ENCODE measurements at places on chromosomes 5 and 9.

- DNase-seq: no peak
Measured at GRCh38 chr9:84759804-84760203, 90.3 kb downstream of the NTRK2 start.

- no peak for DNase-seq
Measured at GRCh38 chr9:15977438-15977837, 424.6 kb downstream of the CCDC171 start.

DNA sequence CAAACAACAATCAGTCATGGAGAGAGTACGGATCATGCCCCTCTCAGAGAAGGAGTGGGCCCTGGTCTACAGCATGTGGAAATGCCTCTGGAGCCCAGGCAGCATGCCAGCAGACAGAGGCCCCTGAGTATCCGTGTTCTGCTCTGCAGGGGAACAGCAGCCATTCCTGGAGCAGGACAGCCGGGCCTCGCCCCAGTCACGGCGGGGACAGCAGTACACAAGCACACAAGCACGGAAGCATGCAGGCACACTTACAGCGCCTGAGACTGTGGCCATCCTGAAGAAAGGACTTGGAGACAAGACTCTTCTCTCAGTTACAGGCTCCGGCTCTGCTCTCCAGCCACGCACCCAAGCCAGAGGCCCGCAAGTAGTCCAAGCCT lies 102.6 kb upstream of the ALDH1B1 start:
- DNase-seq: no peak

- DNase-seq: no peak
Measured at GRCh38 chr5:17177501-17178372, 39.7 kb upstream of the BASP1 start.

GRCh38 chr9:100099722-100100042 lies 639 bp downstream of the INVS start:
- DNase-seq: no peak

GRCh38 chr5:159951834-159952233 lies 35.6 kb downstream of the ADRA1B start:
- no peak for DNase-seq

DNA sequence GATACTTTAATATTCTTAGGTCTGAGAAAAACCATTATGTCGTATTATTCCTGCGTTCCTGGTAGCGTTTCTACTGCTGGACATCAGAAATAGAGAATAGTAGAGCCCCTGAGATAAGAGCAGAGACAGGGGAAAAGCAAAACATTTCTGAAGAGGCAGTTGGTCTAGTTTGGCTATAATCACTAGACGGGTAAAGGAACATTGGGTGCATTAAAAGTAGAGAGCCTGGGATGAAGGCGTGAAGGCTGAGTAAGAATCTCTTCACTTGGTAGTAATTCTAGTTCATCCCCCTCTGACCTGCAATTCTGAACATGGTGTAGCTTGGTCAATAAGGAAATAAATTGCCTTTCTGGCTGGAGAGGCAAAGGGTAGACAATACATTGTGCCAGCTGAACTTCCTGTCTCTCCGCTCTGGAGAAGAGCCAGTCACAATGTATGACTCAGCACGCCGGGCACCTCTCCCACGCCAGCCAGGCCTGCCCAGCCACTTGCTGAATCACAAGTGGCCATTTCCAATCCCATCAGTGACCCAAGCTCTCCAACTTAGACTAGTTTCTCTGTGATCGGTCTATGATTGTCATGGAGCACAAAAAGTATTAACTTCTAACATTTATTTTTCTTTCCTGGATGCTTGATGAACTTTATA lies 75.4 kb downstream of the STK32A start:
- no peak for DNase-seq

DNA sequence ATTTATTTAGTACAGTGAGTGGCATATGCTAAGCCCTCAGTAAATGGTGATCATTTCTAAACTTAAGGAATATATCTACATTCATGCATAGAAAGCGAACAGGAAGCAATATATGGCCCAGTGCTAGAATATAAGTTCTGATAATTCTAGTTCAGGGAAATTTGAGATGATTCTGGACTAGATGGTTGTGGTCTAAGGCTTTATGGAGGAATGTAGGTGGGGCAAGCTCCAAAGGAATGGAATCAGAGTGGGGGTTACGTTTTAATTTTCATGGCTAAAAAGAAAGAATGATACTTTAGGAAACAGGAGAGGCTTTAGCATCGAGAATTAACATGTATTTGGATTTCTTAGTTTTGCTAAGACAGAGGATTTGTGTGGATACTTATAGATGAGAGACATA lies 56.1 kb downstream of the MTREX start:
- no peak for DNase-seq

GRCh38 chr5:18023275-18023674 lies 389.0 kb downstream of the TAF11L14 start:
- no peak for DNase-seq

- DNase-seq: no peak
Measured at GRCh38 chr5:30802961-30803705, 390.4 kb upstream of the CDH6 start.

- DNase-seq: no peak
Measured at GRCh38 chr5:134174841-134175839, 1.6 kb downstream of the SKP1 start.

DNA sequence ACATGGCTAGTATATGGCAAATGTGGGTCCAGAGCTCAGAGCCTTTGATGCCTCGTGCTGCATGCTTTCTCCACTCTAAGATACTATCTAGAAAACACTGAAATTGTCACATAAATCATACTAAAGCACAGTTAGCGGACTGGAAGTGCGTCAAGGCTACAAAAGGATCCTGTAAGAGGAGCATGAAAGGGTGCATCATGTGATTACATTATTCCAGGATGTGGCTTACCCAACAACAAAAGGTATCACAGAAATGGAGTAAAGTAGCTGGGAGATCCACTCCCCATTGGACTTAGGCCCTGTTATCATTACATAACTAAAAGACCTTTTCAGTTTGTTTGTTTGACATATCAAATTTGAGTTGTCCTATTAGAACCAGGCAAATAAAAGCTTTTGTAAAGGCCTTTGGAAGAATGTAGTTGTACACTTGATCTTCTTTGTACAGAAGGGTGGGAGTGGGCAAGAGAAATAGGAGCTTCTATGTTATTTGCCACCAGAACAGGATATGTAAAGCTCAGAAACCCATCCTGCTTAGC lies 6.9 kb downstream of the SLC31A1 start:
- no peak for DNase-seq

DNA sequence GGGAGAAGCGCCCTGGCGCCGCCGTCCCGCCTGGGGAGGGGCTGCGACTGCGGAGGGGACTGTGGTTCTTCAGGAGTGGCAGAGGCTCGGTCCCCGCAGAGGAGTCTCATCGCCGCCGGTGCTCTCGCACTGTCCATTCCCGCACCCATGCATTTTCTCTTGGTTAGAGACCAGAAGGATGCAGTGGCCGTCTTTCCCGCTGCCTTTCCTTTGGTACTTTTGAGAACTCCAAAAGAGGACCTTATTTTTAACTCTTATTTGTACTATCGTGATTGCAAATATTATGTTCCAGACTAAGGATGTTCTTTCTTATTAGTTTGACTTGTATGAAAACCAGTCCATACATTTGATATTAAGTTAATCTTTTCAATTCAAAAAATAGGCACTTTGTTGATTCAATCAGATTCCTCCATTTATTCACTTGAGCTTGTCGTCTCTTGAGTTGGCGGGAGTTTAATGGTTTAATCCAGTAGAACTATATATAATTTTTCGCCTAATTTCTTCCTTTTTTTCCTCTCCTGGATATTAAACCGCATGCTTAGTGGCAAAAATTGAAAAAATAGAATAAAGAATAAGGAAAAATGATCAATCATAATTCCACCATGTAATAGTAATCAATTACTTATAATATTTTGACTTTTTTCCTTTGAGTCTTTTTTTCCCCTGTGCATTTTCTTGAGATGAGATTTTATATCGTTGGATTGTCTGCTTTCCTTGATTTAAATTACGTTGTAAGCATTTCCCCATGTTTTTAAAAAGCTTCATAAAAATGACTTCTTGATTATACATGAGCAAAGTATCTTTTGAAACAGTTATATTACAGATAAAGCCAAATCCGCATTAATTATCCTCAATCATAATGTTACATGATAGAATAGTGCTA lies 861 bp downstream of the ZFYVE16 start:
- DNase-seq: peak; percentile 19

GRCh38 chr5:154517181-154517580 lies 39.2 kb upstream of the HAND1 start:
- no peak for DNase-seq

DNA sequence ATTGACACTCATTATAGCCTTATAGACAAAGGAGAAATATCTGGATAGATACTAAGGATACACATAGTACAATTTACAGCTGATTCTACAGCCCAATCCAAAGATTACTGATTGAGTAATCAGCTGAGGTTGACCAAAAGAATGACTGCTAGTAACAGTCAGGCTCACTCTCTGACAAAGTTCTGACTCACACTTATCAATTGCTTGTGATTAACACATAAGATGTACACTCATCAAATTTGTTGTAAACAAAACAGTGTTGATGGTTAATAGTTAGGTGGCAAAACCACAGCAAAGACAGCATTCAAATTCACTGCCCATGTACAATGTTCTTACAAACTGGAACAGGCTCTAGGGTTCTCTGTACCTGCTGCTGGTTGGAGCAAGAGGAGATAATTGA lies 422.7 kb downstream of the TLE1 start:
- no peak for DNase-seq

DNA sequence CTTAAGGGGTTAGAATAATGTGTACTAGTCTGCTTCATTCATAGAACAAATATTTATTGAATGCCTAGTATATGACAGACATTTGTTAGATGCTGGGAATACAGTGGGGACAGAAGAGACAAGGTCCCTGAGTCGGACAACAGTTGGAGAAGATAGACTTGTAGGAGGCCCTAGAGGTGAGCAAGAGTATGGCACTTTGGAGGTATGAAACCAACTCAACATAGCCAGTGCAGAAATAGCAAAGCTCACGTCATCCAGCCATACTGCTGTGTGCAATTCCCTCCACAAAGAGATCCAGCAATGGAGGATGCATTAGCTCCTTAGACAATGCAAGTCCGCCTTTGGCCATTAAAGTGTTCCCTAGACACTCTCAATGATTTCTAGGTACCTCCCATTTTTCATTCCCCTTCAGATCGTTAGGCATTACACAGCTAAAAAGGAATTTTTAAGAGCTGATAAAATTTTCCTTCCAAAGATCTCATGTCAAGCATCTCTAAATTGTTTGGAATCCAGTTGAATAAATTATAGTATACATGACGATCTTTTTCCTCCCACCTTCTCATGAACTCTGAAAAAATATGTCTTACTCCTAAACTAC lies 1949.6 kb upstream of the WWC1 start:
- DNase-seq: no peak

GRCh38 chr5:154577416-154577815 lies 99.4 kb upstream of the HAND1 start:
- DNase-seq: no peak

DNA sequence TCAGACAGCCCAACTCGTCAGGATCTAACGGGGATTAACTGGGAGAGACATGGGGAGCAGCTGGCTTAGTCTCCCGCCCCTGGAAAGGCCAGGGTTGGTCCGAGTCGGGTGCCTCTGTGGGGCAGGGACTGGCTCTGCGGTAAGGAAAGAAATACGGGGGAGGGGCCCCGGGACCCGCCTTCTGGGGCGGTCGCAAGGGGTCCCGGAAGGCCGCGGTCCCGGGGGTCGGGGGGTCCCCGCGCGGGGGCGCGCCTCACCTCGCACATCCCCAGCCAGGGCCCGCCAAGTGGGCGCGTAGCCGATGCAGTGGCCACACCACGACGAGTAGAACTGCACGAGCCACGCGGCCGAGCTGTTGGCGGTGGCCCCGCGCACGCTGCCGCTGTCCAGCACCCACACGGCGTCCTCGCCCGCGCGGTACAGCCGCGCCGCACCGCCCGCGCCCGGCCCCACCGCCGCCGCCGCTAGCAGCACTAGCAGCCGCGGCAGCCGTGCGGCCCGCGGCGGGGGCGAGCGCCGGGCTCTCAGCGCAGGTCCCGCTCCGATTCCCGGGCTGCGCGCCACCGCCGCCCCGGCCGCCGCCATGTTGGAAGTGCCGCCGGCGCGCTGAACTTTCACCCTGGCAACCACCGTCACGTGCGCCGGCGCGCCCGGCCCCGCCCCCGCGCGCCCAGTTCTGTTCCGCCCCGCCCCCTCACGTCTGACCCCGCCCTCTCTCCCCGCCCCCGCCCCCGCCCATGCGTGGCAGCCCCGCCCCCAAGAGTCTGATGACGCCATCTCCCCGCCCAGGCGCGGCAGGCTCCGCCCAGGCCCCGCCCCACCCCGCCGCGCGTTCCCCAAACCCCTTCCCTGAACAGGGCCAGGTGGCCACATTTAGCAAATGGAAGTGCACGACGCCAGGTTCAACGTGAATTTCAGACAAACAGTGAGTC lies at the start of gene QSOX2:
Gene QSOX2 (minus strand): TSS at position 594 of the 932 bp plus-strand sequence. CDS start 9 bp downstream, at position 585.
- peak; percentile 73 for DNase-seq

DNA sequence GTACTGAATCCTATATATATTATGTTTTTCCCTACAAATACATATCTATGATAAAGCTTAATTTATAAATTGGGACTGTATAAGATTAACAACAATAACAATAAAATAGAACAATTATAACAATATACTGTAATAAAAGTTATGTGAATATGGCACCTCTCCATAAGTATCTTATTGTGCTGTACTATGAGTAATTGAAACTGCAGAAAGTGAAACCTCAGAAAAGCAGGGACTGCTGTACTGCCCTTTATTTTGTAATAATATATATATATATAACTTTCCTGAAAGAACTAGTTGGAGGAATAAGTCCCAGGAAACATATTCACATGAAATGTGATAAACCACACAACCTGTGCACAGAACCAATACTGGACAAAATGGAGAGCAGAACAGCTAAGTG lies 77.3 kb downstream of the PAM start:
- DNase-seq: no peak

GRCh38 chr9:77999231-77999631 lies 32.4 kb downstream of the GNAQ start:
- DNase-seq: no peak

GRCh38 chr9:24359046-24359445 lies 186.7 kb downstream of the IZUMO3 start:
- no peak for DNase-seq
